ENCODE measurements at places on chromosomes 13 and 19. TPM values are rescaled to one million over a fixed set of nuclear protein-coding genes. Genes with fewer than 3 reads are reported as not detected.

The PALM3 gene
- total RNA-seq = 2.3 TPM

The RFPL4A gene
- total RNA-seq = not detected

The IGFL2 gene
- 15.2 TPM for total RNA-seq

The SIGLEC5 gene
- total RNA-seq = not detected

The ADM5 gene
- total RNA-seq = 0.12 TPM

The IGSF23 gene
- 2.1 TPM for total RNA-seq

The CALM3 gene
- 246 TPM for total RNA-seq

The CASP14 gene
- total RNA-seq = not detected

The LRRC63 gene
- not detected for total RNA-seq

The CLASRP gene
- total RNA-seq = 56.2 TPM

The NXNL1 gene
- total RNA-seq = not detected

The DCT gene
- total RNA-seq = not detected
